Osteoblast (primary cell): ENCODE measurements at places on chromosomes 3 and 15. TPM values are rescaled to one million over a fixed set of nuclear protein-coding genes. Genes with fewer than 3 reads are reported as not detected.

DNA sequence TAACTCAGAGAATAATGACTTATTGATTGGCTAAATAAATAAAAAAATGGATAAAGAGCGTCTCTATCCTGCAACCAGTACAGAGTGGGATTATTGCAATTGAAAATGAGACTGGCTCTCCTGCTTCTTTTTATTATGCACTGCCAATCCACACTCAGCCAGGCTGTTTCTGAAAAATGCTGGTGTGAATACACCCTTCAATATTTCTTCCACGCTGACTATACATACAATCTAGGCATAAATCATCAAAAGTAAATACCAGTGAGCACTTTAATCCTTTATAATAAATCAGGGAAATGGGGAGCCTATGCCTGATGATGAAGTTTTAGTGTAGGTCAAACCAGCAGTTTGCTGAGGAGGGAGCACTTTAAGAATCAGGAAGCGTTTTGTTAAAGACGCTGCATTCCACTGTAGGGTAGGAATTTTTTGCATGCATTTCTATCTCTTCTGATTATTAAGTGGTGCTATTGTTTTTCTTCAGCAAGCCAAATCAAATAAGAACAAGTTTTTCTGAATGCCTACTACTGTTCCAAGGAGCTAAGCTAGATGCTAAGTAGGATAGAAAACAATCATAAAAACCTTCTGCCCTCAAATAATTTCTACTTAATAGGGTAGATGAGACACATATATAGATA is 781.5 kb downstream of the TBL1XR1 start:
- H3K36me3 ChIP-seq = no peaks in the 10 kb centered on the region
- no peak overlapping the region for H3K27ac ChIP-seq
- DNase-seq = no peak
- no peaks in the 10 kb centered on the region for H3K4me1 ChIP-seq
- no peak overlapping the region for H3K4me3 ChIP-seq

- no peak overlapping the region for H3K4me3 ChIP-seq
- H3K4me1 ChIP-seq = no peaks in the 10 kb centered on the region
- peaks cover 5% of the 10 kb centered on the region for H3K27me3 ChIP-seq
- H3K27ac ChIP-seq = no peak overlapping the region
- peak; percentile 41 for DNase-seq
Measured at GRCh38 chr15:66167854-66168253, 85.7 kb downstream of the MEGF11 start.

GRCh38 chr3:122538956-122539490 is 24.3 kb upstream of the KPNA1 start:
- no peak overlapping the region for H3K4me3 ChIP-seq
- no peak overlapping the region for H3K27ac ChIP-seq
- DNase-seq = no peak
- H3K36me3 ChIP-seq = peaks cover 25% of the 10 kb centered on the region
- peaks cover 3% of the 10 kb centered on the region for H3K4me1 ChIP-seq
- H3K27me3 ChIP-seq = no peaks in the 10 kb centered on the region

GRCh38 chr3:135148398-135149020 is 353.4 kb downstream of the EPHB1 start:
- no peaks in the 10 kb centered on the region for H3K27me3 ChIP-seq
- no peaks in the 10 kb centered on the region for H3K36me3 ChIP-seq

DNA sequence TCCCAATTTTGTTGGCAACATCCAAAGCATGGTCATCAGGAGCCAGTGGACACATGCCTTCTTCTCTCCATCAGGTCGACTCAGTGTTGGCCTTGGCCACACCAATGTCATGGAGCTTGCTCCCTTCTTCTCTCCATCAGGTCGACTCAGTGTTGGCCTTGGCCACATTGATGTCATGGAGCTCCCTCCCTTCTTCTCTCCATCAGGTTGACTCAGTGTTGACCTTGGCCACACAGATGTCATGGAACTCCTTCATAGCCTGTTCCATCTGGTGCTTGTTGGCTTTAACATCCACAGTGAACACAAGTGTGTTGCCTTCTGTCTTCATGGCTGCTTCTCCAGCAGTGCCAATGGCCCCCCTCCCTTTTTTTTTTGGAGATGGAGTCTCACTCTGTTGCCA is 70.2 kb downstream of the TMEM44 start:
- no peak overlapping the region for H3K27ac ChIP-seq
- no peak overlapping the region for H3K4me3 ChIP-seq
- H3K4me1 ChIP-seq = peaks cover 28% of the 10 kb centered on the region
- DNase-seq = peak; percentile 10
- H3K27me3 ChIP-seq = no peaks in the 10 kb centered on the region

DNA sequence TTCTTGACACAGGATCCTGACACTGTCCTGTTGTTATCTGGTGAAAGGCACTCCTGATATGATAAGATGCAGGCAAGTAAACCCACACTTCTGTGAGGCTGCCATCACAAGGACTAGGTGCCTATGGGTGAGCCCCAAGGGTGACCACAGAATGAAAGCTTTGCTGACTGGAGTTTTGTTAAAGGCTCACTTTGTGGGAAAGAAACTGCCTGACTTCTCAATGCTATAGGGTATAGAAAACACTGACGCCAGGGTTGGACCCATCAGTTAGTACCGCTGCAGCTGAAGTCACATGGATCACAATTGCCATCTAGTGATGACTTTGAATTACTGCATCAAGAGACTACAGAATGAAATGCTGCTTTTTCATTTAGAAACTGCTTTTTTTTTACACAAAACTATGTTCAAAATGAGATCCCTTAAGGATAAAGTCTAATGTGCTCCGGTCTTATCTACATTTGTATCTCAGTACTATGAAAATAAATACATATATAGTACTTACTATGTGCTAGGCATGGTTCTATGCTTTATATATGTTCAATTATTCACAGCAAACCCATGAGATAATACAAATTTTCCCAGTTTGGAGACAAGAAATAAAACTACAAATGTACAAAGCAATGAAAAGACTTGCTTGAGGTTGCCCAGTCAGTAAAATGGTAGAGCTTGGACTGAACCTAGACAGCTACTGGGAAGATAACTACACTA is 64.2 kb upstream of the CMSS1 start:
- H3K27me3 ChIP-seq = no peaks in the 10 kb centered on the region
- no peak for DNase-seq
- no peak overlapping the region for H3K4me3 ChIP-seq

DNA sequence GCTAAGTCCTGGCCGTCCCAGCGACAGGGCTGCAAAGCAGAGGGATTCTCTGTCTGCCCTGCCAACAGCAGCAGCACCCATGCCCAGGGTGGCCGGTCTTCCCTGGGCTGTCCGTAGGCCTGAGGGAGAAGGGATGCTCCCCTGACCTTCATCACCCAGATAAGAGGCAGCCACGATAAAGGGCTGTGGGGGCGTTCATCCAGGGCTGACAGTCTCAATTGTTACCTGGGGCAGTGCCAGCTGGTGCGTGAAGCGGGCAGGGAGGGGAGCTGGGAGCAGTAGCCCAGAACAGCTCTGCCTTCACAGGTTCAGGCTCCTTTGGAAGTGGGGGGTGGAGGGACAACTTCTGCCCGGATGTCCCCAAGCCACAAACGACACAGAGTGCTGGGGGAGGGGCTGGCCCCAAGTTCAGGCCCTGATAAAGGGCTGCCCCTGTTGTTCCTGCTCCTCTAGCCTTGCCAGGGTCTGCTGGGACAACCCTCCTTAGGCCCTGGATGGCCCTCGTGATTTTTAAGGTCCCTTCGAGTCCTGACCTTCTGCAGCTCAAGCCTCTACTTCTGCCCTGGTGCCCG is 94.7 kb downstream of the RAB11A start:
- no peak overlapping the region for H3K27ac ChIP-seq
- H3K36me3 ChIP-seq = no peaks in the 10 kb centered on the region
- no peak for DNase-seq
- no peak overlapping the region for H3K4me3 ChIP-seq
- no peaks in the 10 kb centered on the region for H3K4me1 ChIP-seq

DNA sequence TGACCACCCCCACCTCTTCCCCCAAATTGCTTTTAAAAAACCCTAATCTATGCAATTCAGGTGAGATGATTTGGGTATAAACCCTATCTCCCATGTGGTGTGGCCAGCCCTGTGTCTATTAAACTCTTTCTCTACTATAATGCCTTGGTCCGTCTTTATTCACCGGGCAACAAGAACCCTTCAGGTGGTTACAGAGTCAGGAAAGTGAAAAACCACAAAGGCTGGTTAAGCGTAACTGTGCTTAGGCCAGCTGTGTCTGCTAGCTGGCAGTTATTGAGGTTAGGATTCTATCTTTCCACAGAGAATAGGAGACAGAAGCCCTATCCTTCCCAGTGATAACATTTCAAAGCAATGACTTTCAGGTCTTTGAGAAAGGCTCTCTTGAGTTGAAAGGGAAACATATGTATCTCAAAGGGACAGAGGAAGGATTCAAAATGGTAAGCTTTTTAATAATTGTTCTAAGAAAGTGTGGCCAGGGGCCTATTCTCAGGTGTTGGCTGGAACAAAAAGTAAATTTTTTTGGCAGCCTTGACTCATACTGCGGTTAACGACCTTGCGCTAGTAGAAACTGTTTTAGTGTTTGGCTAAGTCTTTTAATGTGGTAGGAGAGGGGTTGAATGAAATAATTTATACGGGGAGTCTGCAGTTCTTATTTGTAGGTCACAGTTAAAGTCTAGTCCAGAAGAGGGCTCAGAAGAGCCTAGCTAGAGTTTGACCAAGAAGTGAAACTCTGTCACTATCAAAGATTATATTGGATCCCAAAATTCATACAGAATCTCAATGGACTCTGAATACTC is 89.0 kb downstream of the NPAP1 start:
- no peak for DNase-seq
- no peak overlapping the region for H3K27ac ChIP-seq
- H3K4me1 ChIP-seq = no peaks in the 10 kb centered on the region

GRCh38 chr3:124924741-124925140 is 9.8 kb downstream of the MUC13 start:
- no peaks in the 10 kb centered on the region for H3K4me1 ChIP-seq
- H3K27ac ChIP-seq = no peak overlapping the region
- H3K27me3 ChIP-seq = peaks cover 4% of the 10 kb centered on the region
- no peak overlapping the region for H3K4me3 ChIP-seq

DNA sequence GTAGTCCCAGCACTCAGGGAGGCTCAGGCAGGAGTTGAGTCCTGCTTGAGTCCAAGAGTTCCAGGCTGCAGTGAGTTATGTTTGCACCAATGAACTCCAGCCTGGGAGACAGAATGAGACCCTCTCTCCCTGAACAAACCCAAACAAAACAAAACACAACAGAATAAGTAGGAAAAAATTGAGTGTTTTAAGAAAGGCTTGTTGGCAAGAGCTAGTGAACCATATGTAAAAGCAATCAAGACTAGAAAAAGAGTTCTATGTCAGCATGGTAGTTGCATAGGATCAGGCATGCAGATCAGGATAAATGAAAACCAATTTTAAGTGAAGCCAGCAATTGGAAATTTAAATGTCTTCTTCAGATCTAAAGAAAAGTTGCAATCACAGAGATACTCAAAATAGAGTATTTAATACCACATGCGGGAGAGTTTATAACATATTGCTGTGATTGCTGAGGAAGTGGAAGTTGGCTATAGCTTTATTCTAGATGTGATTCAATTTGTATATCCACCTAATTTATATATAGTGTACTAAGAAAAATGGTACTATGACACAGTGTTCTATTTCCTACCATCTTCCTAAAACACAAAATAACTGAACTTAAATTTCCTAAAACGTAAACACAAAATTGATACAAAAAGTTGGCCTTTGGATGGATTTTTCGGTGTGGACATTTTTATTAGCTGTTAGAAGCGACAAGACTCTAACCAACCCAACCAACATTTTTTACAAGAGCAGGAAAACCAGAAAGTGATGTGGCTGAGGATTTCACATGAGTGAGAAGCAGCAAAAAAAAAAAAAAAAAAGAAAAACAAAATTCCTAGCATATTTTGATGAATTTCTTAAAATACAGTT is 101.9 kb upstream of the ROBO1 start:
- no peaks in the 10 kb centered on the region for H3K36me3 ChIP-seq
- no peak overlapping the region for H3K4me3 ChIP-seq
- H3K27me3 ChIP-seq = no peaks in the 10 kb centered on the region
- H3K27ac ChIP-seq = no peak overlapping the region
- H3K4me1 ChIP-seq = no peaks in the 10 kb centered on the region
- no peak for DNase-seq

- no peak overlapping the region for H3K27ac ChIP-seq
- no peaks in the 10 kb centered on the region for H3K4me1 ChIP-seq
- no peak for DNase-seq
Measured at GRCh38 chr3:111621535-111621934, 26.4 kb upstream of the ZBED2 start.

DNA sequence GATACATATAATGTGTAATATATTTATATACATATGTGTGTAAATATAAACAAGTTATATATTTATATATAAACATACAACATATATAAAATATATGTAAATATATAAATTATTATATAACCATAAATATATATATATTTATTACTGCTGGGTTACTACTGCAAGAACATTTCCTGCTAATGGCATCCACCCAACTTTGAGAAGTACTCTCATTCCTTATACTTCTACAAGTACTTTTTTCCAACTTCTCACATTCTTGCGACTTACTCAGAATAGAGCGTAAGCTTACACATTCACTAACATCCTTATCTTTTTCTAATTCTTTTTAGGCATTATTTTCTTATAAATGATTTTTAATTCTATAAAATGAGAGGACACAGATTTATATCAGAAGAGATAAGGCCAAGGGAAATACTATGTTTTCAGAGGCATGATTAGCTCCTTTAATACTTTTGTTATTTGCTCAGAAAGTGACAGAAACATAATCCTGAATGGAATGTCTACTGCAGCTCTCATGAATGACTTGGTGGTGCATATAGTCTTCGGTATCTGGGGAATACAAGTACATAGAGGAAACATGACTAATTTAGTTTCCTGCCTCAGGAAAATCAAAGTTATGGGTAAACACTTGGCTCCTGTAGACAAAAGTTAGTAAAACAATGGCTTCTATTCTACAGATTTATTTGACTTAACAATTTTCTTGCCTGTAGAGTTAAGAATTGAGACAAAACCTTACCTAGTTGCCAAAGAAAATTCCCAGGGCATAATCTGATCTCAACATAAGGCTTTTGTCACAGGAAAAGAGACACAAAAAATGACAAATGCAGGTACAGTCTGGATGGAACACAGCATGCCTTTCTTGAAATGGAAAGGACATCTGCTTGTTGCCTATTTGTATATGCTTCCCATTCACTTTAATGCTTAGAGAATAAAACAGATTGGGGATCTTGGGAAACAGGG is 453.9 kb downstream of the SQOR start:
- DNase-seq = no peak
- no peaks in the 10 kb centered on the region for H3K36me3 ChIP-seq
- H3K27me3 ChIP-seq = no peaks in the 10 kb centered on the region
- H3K27ac ChIP-seq = no peak overlapping the region

- no peaks in the 10 kb centered on the region for H3K36me3 ChIP-seq
- no peaks in the 10 kb centered on the region for H3K27me3 ChIP-seq
- DNase-seq = no peak
- H3K4me3 ChIP-seq = no peak overlapping the region
Measured at GRCh38 chr3:16199769-16200168, 25.3 kb downstream of the GALNT15 start.

Gene DGKG
- total RNA-seq = 2.5 and 2.9 TPM in 2 replicates

Gene KIF15
- 1.5 and 1.8 TPM in 2 replicates for total RNA-seq

Gene TMCO5A
- total RNA-seq = not detected in 2 replicates

Gene CCDC33
- total RNA-seq = 0.29 TPM in 1 of 2 replicates, not detected in the other

Gene SLC12A1
- not detected in 2 replicates for total RNA-seq
